Spinal cord (tissue), 10 donors: ENCODE measurements at places on chromosomes 1 and 21. TPM values are rescaled to one million over a fixed set of nuclear protein-coding genes. Genes with fewer than 3 reads are reported as not detected.
A peak's percentile ranks its signal among the peaks of the same experiment; 100 is the strongest.

The CR1L gene
- 1.7 TPM for polyA plus RNA-seq

The TMEM269 gene
- polyA plus RNA-seq = 1.3 TPM

The BATF3 gene
- polyA plus RNA-seq = 7.2 TPM

The CDK11A gene
- 36.5 TPM for polyA plus RNA-seq

The FMOD gene
- polyA plus RNA-seq = 70.1 TPM

The WDTC1 gene
- 52.0 TPM for polyA plus RNA-seq

The MYBPHL gene
- polyA plus RNA-seq = 0.22 TPM

The LRRC8B gene
- 21.3 TPM for polyA plus RNA-seq

The CEP85 gene
- 20.3 TPM for polyA plus RNA-seq

The KIAA0040 gene
- 1.7 TPM for polyA plus RNA-seq

GRCh38 chr1:118898712-118899111 is 89.4 kb downstream of the TBX15 start:
- no peak for DNase-seq

GRCh38 chr1:219161371-219161770 is 12.3 kb upstream of the LYPLAL1 start:
- no peak for DNase-seq

- DNase-seq = no peak
Measured at GRCh38 chr1:113073479-113073950, 517 bp downstream of the LRIG2 start.

GRCh38 chr1:223727541-223727940 is 15.2 kb downstream of the CAPN2 start:
- DNase-seq = no peak

GRCh38 chr1:27931184-27931583 is 3.6 kb upstream of the SMPDL3B start:
- no peak for DNase-seq

- DNase-seq = peak; percentile 71
Measured at GRCh38 chr1:150364231-150365003, 470 bp downstream of the RPRD2 start.

DNA sequence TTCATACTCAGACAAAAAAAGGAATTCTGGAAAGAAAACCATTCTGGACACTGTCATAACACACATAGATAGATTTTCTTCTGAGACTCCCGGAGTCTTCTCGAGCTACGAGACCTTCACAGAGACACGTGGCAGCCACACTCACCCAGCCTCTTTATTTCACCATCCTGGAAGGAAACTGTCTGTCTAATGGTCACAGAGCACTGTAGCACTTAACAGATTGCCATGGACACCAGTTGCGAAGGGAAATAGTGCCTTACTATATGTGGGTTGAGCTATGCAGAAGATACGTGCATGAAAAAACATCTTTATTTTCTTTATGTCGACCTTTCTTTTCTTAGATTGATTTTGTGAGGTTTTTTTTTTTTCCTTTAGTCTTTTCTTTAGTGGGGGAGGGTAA is 57.9 kb downstream of the ZP4 start:
- no peak for DNase-seq

DNA sequence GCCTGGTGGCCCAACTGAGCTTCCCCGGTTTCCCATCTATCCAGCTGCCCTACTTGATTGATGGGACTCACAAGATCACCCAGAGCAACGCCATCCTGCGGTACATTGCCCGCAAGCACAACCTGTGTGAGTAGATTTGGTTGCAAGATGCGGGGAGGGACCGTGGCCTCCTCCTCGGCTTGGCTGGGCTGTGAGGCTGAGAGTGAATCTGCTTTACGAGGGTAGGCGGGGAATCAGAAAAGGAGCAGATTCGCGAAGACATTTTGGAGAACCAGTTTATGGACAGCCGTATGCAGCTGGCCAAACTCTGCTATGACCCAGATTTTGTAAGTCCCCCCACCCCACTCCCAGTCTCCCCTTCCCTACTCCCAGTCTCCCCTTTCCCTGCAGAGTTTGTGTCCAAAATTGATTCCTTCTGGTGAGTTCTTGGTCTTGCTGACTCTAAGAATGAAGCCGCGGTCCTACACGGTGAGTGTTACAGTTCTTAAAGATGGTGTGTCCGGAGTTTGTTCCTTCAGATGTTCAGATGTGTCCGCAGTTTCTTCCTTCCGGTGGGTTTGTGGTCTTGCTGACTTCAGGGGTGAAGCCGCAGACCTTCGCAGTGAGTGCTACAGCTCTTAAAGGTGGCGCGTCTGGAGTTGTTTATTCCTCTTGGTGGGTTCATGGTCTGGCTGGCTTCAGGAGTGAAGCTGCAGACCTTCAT is 1.5 kb downstream of the GSTM2 start:
- no peak for DNase-seq

GRCh38 chr21:34336756-34337391 is 26.9 kb upstream of the KCNE2 start:
- DNase-seq = no peak

GRCh38 chr21:39631842-39632562 is 19.3 kb downstream of the B3GALT5 start:
- no peak for DNase-seq

- DNase-seq = no peak
Measured at GRCh38 chr1:66676613-66677298, 75.5 kb upstream of the DYNLT5 start.

GRCh38 chr1:75954586-75954985 is 22.4 kb upstream of the ASB17 start:
- DNase-seq = no peak

- peak; percentile 54 for DNase-seq
Measured at GRCh38 chr1:78145105-78145580, 99.4 kb downstream of the GIPC2 start.

DNA sequence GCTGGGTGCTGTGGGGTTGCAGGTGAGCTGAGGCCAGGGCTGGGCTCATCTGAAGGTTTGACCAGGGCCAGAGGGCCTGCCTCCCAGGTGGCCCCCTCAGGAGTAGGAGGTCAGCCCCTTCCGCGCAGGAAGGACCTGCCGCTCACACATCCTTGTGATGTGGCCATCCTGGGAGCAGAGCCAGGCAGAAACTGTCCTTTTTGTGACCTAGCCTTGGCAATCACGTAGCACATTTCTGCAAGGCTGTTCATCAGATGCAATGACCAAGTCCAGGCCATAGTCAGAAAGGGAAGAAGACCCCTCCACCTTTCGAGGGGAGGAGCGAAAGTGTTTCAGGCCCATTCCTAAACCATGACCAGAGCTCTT is 55.5 kb upstream of the TRAPPC10 start:
- DNase-seq = no peak

- DNase-seq = no peak
Measured at GRCh38 chr21:33036430-33037162, 10.9 kb downstream of the OLIG2 start.

DNA sequence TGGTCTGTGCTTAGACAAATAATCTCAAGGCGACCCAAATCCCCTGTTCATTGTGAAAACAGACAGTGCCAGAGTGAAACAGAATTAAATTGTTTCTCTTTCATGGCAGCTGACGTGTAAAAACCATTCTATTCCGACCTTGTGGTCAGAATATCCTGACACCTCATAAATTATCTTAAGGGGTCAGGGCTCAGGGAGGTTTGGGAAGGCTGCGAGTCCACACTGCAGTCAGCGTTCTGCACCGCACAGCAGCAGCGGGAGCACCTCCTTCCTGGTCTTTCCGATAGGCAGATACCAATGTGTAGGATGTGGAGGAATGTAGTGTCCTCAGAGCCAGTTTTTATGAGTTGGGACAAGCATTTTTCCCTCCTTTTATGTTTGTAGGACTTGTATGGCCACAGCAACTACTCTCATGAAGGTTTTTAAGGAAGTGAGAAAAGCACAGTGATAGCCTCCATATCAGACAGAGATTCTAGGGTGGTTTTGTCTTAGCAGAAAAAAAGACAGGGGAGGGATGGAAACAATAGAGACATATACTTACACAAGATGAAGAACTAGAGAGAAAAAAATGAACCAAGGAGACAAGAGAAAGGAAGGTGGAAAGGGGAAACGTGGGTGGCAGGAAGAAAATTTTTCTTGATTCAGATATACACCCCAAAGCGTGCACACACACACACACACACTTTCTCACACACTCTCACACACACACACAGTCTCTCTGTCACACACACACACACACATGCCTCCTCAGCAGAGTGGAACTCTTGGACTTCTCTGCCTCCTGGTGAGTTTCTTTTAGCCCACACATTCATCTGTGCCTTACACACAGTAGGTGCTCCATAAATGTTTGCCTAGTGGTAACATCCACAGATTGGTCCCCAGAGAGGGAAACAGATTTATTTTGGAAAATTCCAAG is 68.6 kb downstream of the NTMT2 start:
- DNase-seq = no peak

- no peak for DNase-seq
Measured at GRCh38 chr1:200771625-200772555, 33.2 kb downstream of the CAMSAP2 start.

DNA sequence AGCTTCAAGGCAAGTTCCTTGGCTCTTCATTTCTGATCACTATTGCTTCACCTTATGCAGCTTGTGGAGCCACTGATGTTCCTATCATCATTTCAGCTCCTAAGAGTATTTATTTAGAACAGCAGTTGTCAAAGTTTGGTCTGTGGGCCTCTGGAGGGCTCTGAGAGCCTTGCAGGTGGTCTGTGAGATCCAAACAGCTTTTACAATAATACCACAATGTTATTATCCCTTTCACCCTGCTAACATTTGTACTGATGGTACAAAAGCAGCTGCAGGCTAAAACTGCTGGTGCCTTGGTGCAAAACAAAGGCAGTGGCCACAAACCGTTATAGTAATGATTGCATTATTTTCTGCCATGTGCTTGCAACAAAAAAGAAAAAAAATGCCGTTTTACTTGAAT is 33.8 kb downstream of the PATJ start:
- no peak for DNase-seq

DNA sequence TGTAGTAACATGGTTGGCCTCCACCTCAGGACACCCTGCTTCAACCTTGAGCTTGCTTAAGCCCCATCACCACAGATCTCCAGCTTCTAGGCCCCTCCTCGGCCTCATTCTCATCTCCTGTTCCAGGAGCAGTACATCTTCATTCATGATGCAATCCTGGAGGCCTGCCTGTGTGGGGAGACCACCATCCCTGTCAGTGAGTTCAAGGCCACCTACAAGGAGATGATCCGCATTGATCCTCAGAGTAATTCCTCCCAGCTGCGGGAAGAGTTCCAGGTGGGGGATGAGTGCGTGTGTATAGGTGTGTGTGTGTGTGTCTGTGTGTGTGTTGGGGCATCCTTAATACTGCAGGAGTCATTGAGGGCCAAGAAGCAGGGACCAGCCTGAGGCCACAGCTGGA is 79.6 kb downstream of the PTPRU start:
- no peak for DNase-seq

- DNase-seq = no peak
Measured at GRCh38 chr1:167984886-167985489, 48.1 kb upstream of the MPC2 start.

DNA sequence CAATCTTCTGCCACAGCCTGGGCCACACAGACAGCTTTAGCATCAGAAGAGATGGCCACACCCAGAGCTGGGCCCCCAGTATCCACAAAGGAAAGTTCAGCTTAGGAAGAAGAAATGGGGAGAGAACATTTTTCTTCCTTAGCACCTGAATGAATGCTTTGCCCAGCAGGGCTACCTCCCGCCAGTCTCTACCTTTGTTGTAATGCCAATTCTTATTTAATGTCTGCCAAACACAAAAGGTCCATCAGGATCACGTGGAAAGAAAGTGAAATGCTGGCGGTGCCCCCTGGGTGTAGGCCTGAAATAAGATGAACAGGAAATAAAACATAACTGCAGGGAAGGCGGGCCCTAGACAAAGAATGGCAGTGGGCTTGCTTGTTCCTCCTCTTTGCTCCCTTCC is 125.6 kb downstream of the CACNA1E start:
- DNase-seq = no peak

GRCh38 chr1:70587872-70588366 is 176.9 kb downstream of the CTH start:
- DNase-seq = no peak
